SK-N-SH treated with all-trans-retinoic acid at 6 μM for 48 hours (cell line): ENCODE measurements at places on chromosomes 7 and 10.
A peak's percentile ranks its signal among the peaks of the same experiment; 100 is the strongest.

DNA sequence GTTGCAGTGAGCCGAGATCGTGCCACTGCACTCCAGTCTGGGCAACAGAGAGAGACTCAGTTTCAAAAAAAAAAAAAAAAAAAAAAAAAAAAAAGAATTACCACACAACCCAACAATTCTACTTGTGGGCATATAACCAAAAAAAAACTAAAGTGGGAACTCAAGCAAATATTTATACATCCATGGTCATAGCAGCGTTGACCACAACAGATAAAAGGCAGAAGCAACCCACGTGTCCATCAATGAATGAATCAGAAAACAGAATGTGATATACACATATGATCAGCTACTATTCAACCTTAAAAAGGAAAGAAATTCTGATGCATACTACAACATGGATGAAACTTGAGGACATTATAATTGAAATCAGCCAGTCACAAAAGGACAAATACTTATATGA lies 179.3 kb upstream of the NEBL start:
- no peak for ATAC-seq

DNA sequence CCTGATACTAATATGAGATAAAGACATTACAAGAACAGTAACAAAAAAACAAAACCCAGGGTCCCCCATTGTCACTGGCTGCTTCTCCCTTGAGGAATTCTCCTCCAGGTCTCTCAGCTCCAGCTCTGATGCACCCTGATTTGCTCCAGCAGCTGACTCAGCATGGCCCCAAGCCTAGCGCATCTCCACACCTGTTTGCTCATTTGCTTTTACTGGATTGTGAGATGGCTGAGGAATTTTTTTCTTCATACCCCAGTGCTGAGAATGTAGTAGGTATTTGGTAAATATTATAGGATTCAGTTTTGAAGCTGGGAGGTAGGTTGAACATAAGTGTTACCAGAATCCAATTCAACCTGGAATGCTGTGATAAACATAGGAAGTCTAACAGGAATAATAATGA lies 171.9 kb downstream of the PKD1L1 start:
- no peak for ATAC-seq

- no peak for ATAC-seq
Measured at GRCh38 chr10:11331726-11332125, 279.7 kb downstream of the USP6NL start.

DNA sequence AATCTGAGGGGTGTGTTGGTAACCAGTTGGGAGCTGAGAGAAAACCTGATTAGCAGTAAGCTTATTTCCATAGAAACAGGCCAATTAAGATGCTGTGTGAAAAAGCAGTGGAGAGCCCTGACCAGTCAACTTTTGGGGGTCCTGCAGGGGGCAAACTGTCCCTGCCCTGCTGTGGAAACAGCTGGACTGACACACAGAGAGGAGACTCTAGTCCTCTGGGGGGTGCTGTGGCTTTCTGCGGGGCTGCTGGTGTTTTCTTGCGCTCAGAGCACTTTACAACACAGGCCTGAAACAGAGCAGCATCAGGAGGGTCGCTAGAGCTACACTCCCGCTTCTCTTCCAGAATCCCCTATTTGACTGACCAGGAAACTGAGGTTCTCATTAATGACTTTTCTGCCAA lies 546.9 kb upstream of the GALNT17 start:
- ATAC-seq, result peak; percentile 27; the same call in 2 of the 3 replicates

GRCh38 chr10:12048547-12048946 lies 5.9 kb upstream of the UPF2 start:
- ATAC-seq, result no peak

GRCh38 chr10:71319800-71320392 lies 837 bp downstream of the SLC29A3 start:
- ATAC-seq, result no peak; the same call in 2 of the 3 replicates

DNA sequence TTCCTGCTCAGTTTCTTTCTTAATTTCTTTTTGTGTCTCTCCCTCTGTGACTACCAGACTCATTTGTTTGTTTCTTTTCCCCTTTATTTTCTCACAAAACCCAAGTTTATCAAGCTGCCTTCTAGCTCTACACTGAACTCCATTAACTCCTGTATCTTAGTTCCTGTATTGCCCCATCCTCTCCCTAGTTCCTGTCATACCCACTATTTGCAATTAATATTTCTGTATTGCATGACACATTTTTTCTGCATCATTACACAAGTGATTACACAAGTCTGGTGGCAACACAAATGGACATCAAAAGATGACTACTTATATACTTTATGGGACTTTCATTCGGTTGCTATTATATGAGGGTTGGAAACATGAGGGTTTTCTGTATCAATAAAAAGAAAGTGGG lies 26.9 kb upstream of the OR9A4 start:
- no peak for ATAC-seq

DNA sequence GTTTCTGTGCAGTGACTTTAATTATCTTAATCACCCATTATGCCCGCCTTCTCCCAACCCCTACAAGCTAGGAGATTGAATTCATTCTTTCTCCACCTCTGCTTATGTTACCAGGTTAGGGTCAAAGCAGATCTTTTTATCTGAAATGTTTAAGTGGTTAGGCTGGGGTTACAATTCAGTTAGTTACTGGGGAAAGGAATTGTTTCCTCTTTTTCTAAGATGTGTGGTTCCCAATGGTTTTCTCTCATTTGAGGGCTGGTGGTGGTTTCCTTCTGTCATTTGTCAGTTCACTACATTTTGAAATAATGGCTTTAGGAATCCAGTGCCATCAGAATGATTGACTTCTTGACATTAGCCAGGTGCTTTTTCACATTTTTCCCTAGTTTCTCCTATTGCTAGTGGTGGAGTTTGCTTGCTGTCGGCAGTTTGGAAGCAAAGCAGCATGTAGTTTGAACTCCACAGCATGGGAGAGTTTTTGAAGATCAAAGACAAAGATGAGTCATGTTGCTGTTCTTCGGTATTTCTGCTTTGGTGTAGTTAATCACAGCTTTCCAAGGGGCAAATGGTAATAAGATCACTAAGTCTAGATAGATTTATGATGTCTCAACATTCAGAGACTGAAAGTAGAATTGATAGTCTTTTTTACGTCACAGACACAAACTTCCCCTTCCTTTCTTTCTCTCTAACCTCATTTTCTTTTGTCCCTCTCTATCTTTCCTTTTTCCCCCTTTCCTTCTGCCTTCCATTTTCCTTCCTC lies 168.2 kb downstream of the SND1 start:
- peak; percentile 92 for ATAC-seq

DNA sequence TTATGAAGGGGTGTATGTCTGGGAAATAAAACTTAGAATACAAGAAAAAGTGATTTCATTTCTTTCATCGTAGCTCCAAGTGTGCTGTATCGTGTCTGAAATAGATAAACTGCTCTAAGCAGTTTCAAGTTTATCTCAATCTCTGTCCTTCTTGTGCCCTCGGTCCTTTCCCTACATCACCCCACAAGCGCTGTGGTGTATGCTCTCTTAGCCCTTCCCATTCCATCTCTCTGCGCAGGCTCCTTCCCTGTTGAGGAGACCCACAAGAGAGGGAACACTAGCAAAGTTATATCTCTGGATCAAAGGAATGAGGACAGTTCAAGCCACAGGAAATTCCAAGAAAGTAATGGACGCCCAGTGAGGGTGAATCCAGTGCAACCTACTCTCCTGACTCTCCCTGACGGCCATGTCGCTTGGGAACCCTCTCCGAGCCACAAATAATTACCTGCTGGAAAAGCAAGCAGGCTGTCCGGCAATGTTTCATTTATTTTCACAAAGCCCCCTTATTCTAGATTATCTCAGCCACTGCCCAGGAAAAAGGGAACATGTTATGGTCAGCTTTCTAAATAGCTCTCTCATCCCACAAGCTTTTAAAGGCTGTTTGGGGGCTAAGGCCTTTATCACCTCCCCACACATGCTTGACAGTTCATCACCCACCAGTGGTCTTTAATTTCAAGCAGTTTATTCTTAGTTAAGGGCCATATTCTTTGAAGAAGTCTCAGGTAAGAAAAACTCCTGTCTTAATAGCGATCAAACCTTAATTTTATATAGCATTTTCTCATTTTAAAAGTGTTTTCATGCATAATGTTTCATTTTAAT lies 34.8 kb downstream of the LRRC4 start:
- ATAC-seq, result peak; percentile 24

GRCh38 chr10:62817766-62818425 lies 1.7 kb upstream of the EGR2 start:
- peak; percentile 73 for ATAC-seq

GRCh38 chr7:157479326-157479725 lies 142.5 kb downstream of the DNAJB6 start:
- no peak for ATAC-seq
